ENCODE measurements at places on chromosomes 3 and 15. TPM values are rescaled to one million over a fixed set of nuclear protein-coding genes. Genes with fewer than 3 reads are reported as not detected.

The EHHADH gene
- 33.0 TPM for total RNA-seq

The CCNB2 gene
- total RNA-seq, result 0.67 TPM

The PLS1 gene
- 1.2 TPM for total RNA-seq

- no peak for DNase-seq
These were observed 405.1 kb upstream of the MCTP2 start for GRCh38 chr15:93826293-93826692.

DNA sequence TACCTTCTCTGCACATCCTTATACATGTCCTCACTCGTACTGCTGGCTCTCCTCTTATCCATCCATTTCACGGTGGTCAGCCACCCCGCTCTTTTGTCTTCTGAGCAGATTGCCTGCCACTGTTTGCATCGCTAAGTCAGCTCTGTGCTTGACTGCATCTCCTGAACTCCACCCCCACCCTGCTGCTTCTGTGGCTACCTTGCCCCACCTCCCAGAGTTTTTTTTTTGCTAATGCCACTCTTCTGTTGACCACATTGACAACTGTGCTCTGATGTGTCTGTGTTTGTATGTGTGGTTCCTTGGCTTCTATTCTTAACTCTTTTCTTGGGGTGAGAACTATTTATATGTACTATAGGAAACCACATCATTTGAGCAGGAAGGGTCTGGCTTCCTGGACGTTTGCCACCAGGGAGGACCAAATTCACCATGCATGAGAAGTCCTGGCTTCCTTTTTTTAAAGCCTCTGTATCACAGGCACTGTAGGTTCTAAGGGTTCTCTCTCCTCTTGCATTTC, 12.8 kb upstream of the MTMR10 start:
- no peak for DNase-seq

GRCh38 chr15:42734076-42734672, 2.8 kb downstream of the CDAN1 start:
- no peak for DNase-seq

- peak; percentile 55 for DNase-seq
These were observed 139.1 kb downstream of the DNAJB8 start for GRCh38 chr3:128327606-128328031.

- peak; percentile 74 for DNase-seq
These were observed 39.5 kb upstream of the RAB6B start for GRCh38 chr3:133934996-133935842.

GRCh38 chr3:11954312-11954934, 49.8 kb upstream of the SYN2 start:
- DNase-seq, result no peak

DNA sequence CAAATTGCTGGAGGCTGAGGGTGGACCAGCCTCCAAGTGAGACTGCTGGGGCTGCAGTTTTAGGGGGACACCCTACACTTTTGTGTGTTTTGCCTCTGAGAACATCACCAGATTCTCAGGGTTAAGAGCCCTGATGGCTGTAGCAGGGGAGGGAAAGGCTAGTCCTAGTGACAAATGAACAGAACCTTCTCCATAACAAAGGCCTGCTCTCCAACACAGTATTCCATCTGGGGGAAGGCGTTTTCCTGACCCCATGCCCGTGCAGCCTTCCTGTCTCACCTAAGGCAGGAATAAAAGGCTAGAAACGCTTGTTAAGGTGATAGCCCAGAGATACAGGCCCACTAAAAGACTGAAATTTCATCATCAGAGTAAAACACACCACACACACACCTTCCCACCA, 50.2 kb upstream of the NSMCE3 start:
- DNase-seq, result no peak

- peak; percentile 69 for DNase-seq
These were observed 13.9 kb downstream of the CHST13 start for GRCh38 chr3:126537730-126538281.

GRCh38 chr15:51589881-51590568, 32.5 kb downstream of the DMXL2 start:
- DNase-seq, result no peak

DNA sequence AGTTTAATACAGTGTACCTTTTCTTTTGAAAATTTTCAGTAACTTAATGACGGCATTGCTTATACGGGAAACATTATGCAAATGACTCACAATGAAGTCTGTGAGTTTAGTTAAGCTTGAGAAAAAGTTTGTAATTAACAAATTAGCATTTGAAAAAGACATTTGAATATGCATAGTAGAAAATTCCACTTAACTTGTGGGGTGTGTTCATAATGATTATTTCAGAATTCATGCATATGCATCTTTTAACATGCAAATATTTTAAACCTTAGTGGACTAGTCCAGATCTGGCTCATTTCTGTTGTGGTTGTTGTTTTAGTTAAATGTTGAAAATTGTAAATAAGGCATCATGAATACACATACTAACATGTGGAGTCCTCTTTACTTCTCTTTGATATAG, 239.4 kb downstream of the ROBO2 start:
- DNase-seq, result no peak
